Activated CD4-positive, alpha-beta memory T cell treated with anti-CD3 and anti-CD28 coated beads for 36 hours (primary cell): ENCODE measurements at places on chromosomes 1 and 21. TPM values are rescaled to one million over a fixed set of nuclear protein-coding genes. Genes with fewer than 3 reads are reported as not detected.

DNA sequence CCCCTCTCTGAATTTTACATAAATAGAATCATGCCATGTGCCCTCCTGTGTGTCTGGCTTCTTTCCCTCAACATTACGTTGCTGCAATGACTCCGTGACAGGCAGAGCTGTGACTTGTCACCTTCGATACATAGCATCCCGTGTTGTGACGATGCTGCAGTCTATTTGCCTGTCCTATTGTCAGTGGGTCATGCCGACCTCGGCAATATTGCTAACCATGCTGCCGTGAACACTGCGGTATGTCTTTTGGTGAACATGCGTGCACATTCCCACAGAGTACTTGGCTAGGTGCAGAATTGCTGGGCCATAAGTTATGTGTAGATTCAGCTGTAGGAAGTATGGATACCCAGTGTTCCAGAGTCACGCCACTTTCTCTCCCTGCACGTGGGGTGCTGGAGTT, 36.3 kb upstream of the TTC34 start:
- no peak overlapping the region for H3K4me3 ChIP-seq
- no peaks in the 10 kb centered on the region for H3K27me3 ChIP-seq
- no peaks in the 10 kb centered on the region for H3K36me3 ChIP-seq
- H3K27ac ChIP-seq: no peak overlapping the region
- peaks cover 19% of the 10 kb centered on the region for H3K4me1 ChIP-seq
- DNase-seq: no peak

The PODN gene
- not detected for total RNA-seq

The CYP4X1 gene
- not detected for total RNA-seq

DNA sequence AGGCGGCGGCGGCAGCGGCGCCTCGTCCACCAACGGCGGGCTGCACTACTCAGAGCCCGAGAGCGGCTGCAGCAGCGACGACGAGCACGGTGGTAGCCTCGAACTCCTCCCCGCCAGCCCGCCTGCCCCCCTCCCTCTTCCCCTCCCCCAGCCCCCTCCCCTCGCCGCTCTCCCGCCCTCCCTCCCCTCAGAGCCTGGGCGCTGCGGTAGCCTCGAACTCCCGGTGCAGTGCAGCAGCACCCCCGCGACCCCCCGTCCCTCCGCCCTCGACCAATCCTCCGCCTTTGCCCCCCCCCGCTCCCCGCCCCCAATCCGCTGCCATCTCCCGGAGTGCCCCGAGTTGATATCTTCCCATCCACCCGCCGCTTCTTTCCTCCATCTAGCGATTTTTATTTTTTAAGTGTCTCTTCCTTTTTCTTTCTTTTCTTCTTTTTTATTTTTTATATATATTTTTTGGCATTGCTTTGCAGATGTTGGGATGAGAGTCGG, 516 bp downstream of the RCOR3 start:
- H3K4me1 ChIP-seq: peaks cover 20% of the 10 kb centered on the region
- peak; percentile 68 for DNase-seq
- H3K27me3 ChIP-seq: no peaks in the 10 kb centered on the region

GRCh38 chr1:82065916-82066315, 265.2 kb downstream of the ADGRL2 start:
- no peak for DNase-seq
- H3K27me3 ChIP-seq: peaks cover 1% of the 10 kb centered on the region
- H3K4me3 ChIP-seq: no peak overlapping the region
- H3K27ac ChIP-seq: no peak overlapping the region
- H3K4me1 ChIP-seq: no peaks in the 10 kb centered on the region

DNA sequence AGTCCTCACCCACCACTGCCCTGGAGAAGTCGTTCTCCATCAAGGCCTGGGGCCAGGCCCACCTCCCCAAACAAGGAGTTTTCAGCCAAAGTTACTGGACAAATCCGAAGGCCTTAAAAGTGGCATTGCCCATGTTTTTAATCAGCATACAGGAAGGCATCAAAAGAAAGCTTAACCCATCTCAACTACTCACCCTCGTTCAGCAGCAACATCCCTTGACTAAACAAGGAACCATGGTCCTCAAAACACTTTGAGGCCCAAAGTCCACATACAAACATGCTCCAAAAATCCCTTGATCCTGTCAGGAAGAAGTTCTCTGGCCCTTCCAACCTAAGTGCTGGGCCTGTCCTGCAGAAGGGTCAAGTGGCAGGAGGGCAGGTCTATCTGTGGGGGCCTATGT, 1.6 kb downstream of the CAPZB start:
- peaks cover 10% of the 10 kb centered on the region for H3K36me3 ChIP-seq
- DNase-seq: no peak
- H3K4me3 ChIP-seq: peak overlapping the region; percentile 96
- H3K27me3 ChIP-seq: no peaks in the 10 kb centered on the region
- H3K27ac ChIP-seq: peak overlapping the region; percentile 93

The PWP2 gene
- total RNA-seq: 38.5 TPM

The PKLR gene
- not detected for total RNA-seq

GRCh38 chr21:27647401-27647800, 680.5 kb upstream of the ADAMTS5 start:
- no peaks in the 10 kb centered on the region for H3K4me1 ChIP-seq
- no peak overlapping the region for H3K27ac ChIP-seq
- no peaks in the 10 kb centered on the region for H3K27me3 ChIP-seq
- no peak overlapping the region for H3K4me3 ChIP-seq

The MATN1 gene
- 0.34 TPM for total RNA-seq
